ENCODE measurements at places on chromosomes 5 and 9.

DNA sequence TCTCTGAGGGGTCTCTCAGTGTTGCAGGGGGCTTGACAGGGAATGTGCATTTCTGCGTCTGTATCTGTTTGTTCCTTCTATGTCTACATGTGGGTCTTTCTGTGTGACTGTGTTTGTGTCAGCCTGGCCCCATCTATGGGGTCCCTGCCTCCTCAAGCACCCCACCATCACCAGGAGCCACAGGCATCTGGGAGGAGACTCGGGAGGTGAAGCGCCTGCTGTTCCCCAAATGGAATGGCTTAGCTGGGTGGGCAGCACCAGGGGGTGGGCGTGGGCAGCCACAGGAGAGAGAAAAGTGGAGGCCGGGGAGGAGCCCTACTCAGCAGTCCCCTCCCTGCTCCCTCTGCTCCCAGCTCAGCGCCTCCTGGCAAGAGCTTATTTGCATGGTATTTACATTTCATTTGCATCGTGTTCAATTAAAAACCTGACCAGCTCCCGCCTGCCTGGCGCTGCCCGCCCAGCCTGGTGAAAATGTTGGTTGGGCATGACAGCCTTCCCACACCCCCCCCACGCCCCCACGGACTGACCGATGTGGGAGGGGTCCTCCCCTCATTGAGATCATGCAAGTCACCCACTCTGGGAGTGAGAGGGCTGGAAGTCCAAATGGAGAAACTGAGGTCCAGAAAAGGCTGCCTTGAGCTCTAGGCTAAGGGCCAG is 50.5 kb downstream of the CXXC5 start:
- peak; percentile 65 for DNase-seq

DNA sequence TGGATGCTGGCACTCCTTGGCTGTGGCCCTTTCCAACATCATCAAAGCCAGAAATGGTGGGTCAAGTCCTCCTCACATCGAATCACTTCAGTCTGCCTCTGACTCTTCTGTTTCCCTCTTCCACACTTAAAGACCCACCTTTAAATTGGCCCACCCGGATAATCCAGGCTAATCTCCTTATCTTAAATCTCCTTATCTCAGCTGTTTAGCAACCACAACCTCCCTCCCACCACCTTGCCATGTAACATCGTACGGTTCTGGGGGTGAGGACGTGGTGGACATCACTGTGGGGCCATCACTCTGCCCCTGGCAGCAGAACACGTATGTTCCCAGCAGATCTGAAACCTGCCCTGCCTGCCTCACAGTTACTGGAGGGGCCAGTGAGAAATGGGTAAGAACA is 11.5 kb downstream of the IGFBPL1 start:
- DNase-seq, result no peak

DNA sequence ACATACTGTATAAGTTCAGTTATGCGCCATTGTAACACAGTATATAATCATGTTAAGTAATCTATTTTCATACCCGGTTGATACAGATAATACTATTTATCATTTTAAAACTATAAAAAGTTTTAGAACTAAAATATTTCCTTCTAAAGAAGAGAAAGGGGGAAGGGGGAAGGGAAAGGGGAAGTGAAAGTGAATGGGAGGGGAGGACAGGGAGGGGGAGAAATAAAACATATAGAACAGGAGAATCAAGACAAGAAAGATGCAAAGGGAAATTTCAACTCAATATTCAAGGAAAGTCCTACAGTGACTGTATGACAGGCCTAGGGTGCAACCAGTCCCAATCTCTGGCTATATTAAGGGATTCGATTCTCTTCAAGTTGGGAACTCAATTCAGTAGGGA is 1278.8 kb downstream of the MAT2B start:
- DNase-seq, result no peak

DNA sequence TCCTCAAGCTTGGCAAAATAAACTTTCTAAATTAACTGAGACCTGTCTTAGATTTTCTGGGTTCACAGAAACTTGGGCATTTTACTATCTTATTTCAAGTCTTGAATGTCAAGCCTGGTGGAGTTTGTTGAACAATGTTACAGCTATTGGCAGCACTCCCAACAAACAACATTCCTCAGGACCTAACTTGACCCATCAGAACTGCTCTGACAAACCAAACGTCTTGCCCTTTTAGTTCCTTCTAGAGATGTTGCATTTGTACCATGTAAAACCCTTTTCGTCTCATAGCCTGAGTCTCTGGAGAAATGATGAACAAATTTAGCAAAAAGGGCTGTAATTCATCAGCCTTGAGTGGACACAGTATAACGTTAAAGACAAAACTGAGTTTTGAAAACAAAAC is 51.1 kb downstream of the GNA14 start:
- DNase-seq, result no peak

GRCh38 chr9:102941868-102942267 is 53.3 kb upstream of the CYLC2 start:
- no peak for DNase-seq

GRCh38 chr5:134413046-134413445 is 1.4 kb upstream of the CDKN2AIPNL start:
- DNase-seq, result no peak

- no peak for DNase-seq
Observed at GRCh38 chr9:12778389-12778788, 3.6 kb downstream of the LURAP1L start.

GRCh38 chr5:111834926-111835599 is 78.1 kb upstream of the NREP start:
- no peak for DNase-seq

DNA sequence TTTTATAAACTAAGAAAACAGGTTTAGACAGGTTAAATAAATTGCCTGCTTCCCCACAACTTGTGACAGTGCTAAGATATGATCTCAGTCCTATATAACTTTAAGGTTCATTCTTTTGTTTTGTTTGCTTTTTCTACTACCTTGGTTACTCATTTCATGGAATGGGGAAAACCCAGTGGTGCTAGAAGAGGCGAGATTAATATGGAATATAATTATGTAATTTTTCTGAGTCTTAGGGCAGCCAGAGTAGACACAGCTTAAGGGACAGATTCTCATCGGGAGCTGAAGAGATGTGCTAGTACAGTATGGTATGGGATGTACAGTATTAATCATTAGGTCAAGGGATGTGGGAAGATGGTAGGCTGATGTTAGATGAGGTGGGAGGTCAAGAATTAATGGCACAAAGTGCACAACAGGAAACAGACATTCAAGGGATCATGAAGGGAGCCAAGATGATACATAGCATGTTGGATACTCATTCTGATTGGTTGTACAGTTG is 6.2 kb downstream of the TRIM32 start:
- DNase-seq, result no peak

DNA sequence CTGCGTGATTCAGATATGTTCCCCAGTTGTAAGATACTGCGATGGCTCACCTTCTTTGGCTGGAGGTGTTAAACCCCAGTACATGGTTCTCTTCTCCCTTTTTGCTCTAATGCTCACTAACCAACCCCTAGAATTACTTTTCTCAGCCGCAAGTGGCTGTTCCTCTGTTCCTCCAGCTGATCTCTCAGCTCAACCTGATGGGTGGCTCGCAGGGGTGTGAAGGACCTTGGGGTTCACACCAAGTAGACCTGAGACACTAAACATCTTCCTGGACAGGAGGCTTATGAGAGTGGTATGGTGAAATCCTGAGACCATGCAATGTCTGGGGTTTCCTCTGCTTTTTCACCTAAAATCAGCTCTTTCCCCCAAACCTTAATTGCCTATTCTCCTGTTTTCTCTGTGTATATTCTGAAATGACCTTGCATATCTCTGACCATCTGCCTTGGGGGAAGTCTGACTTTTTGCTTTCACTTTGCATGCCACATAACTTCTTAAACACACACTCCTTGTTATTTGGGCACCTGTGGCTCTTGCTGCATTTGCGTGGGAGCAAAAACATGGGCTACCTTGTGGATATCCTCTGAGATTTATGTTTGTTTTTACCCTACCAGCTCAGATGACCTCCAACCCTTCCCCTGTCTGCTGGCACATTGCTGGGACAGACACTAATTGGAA is 15.9 kb upstream of the IFNA14 start:
- DNase-seq, result no peak

DNA sequence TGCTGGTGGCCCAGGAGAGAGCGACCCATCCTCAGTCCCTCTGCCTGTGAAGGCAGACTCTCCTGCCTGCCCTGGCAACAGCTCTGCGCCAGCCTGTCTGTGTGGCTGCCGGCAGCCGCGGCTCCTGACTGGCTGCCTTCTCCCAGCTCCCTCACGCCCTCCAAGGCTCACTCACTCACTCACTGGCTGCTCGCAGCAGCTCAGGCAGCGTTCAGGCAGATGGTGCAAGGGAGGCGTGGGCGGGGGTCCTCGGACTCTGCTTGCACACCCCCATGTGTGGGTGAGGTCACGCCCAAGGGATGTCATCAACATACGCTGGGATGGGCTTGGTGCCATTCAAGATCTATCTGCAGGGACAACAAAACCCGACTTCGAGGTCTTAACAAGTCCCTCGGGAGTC is 66.7 kb downstream of the DAB2IP start:
- no peak for DNase-seq

DNA sequence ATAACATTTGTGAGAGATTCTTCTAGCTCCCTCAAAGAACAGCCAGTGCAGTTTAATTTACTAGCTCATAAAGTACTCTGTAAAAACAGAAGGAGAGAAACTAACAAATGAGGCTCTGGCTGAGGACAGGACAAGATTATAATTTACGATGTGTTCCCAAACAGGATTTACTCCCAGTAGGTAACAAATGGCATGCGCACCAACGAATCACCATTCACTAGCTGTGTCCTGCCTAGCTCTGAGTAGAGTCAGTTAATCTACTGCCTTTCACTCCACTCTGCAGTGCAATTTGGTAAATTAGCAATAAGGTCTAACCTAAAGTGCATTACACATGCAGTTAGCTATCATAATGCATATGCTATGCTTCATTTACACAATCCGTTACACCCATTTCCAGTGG is 497.4 kb upstream of the CCNG1 start:
- no peak for DNase-seq

GRCh38 chr5:1787472-1788047 is 12.1 kb downstream of the MRPL36 start:
- DNase-seq, result no peak

DNA sequence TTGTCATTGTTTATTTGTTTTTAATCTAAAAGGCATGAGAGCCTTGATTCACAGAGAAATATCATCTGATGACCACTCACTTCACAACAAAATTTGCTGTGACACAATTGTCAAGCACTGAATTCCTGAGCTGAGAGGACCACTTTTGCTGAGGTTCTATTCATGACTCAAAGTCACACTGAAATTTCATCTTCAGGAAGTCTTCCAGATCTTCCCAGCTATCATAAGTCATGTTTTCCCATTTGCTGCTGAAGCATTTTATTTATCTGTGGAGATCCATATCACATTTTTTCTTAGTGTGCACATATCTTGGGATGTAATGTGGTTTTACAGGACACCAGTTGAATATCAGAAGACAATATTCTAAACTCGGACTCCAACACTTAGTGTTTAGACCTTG is 255.1 kb upstream of the TRIM32 start:
- DNase-seq, result no peak

- DNase-seq, result no peak
Observed at GRCh38 chr5:77761606-77762005, 14.5 kb downstream of the TBCA start.

DNA sequence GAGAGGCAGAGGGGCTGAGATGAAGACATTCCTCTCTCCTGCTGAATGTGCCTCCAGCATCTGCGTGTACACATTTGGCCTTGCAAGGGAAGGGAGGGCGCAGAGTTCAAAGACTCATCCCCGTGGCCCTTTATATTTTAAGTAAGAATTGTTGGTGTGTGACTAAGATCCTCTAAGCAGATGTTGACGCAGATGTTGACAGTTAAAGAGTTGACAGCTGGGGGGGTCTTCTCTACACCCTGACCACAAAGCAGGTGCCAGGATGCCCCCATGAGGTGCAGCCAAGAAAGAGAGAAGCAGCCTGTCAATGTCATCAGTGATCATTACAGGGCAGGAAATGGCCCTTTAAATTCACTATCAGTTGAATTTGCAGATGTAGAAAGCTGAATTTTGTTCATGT is 262.9 kb downstream of the IRX1 start:
- no peak for DNase-seq

DNA sequence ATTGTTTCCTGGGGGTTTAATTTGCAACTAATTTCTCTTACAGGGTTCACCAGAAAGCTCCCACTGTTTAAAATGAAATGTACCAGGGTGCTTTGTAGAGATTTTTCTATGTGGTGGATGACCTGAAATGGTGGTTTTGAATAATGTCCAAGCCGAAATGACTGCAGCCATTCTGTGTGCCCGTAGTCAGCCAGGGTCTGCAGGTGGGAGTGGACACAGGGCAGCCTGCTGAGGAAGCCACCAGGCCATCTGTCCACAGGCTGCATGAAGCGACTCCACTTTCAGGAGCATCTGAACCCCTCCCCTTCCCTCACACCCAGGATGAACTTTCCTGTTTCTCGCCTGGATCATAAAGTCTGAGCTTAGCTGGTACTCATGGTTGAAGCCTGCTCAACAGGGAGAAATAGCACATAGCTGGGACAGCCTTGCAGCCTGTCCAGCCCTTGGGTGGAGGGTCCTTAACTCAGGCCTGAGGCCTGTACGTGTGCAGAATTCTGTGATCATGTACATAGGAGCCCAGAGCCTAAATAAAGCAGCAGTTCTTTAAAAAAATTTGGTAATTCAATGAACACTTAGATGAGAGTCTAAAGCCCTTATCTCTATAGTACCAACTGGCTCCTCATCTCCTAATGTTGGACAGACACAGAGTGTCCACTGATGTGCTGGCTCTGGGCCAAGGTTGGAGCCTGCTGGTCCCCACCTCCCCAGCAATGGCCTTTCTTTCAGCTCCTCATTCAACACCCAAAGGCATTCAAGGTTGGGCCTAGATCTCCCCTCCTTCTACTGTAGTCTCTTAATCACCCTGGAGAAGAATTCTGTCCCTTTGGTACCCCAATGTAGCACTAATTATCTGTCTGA is 72.8 kb downstream of the SHB start:
- no peak for DNase-seq

DNA sequence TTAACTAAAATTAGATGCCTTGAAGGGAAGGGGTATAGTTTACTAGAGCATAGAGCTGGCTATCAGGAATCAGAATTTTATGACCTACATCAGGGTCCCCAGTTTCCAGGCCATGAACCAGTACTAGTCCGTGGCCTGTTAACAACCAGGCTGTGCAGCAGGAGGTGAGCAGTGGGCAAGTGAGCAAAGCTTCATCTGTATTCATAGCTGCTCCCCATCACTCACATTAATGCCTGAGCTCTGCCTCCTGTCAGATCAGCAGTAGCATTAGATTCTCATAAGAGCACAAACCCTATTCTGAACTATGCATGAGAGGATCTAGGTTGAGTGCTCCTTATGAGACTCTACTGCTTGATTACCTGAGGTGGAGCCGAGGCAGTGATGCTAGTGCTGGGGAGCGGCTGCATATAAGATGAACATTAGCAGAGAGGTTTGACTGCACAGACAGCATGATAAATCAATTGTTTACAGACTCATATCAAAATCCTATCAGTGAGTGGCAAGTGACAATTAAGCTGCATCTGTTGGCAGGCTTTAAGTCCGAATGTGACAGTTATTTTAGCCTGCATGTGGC is 44.6 kb downstream of the TAF11L14 start:
- DNase-seq, result no peak

DNA sequence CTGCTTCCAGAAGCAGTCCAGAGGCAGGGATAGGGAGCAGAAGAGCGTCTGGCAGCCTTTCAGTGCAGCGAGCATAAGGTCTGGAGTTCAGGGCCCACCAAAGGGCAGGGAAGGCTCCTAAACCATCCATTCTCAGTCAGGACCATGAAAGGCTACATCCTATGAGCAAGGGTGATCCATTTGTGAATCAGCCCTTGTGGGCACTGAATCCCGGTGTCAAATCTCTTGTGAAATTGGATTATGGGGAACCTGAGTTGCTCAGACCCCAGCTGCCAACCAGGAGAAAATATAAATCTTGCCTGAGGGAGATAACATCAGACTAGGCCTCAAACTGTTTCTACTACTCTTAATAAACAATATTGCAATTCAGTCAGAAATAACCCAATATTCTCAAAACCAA is 204.4 kb downstream of the SYK start:
- no peak for DNase-seq

Measured in AG04449 (cell line).